ENCODE measurements at places on chromosomes 5 and 9. TPM values are rescaled to one million over a fixed set of nuclear protein-coding genes. Genes with fewer than 3 reads are reported as not detected.

GRCh38 chr9:82332018-82332773 lies 343.6 kb downstream of the SPATA31D1 start:
- no peaks in the 10 kb centered on the region for H3K4me1 ChIP-seq
- H3K27ac ChIP-seq: no peak overlapping the region
- no peaks in the 10 kb centered on the region for H3K36me3 ChIP-seq

Gene PLPPR1
- 16.4 TPM for total RNA-seq

Gene TNFSF8
- not detected for total RNA-seq

Gene GKAP1
- total RNA-seq: 6.1 TPM

DNA sequence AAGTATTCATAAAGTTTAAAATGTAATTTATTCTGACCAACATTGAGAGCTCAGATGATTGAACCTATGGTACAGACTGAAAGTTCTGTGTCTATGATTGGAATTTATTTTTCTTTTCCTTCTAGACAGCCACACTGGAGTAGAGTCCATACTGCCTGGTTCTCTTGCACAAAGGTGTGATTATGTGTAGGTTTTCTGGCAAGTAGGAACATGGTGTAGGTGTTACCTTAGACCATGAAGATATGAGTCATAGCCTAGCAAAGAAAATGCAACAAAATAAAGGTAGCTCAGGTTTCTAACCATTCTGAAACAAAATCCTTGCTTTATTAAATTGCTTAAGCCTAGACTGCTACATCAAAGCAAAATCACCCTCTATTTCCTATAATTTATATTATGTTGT lies 143.4 kb downstream of the CDH12 start:
- no peak for DNase-seq
- H3K27me3 ChIP-seq: no peaks in the 10 kb centered on the region
- H3K27ac ChIP-seq: no peak overlapping the region
- H3K4me3 ChIP-seq: no peak overlapping the region

DNA sequence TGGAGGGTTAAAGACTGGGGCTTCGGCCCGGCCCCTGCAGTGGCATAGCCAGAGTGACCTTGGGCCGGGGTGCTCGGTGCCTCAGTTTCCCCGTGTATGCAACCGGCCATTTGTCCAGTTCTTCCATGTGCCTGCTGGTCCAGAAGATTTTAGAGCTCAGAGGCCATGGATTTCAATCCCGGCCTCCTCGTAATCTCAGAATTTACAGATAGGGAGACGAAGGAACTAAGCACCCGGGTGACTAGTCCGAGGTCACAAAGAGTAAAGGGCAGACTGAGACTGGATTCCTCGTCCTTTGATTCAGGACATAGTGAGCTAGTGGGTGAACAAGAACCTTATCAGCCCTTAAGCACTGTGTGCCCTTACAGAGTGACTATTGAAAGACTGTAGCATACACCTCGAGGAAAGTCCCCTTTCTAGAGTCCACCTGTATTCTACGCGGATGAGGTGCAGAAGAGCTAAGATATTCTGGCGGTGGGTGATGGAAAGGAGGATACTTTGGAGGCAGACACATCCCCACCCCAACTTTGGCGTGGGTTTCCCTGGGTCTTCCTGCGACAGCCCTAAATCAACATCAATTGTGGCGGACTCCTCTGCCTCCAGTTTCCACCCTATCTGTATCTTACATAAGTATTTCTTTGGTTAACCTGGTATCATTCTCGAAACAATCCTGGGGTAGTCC lies 597 bp downstream of the SLC31A1 start:
- H3K27me3 ChIP-seq: peaks cover 3% of the 10 kb centered on the region
- peak overlapping the region; percentile 66 for H3K4me3 ChIP-seq
- H3K4me1 ChIP-seq: peaks cover 60% of the 10 kb centered on the region
- peak; percentile 15 for DNase-seq
- H3K36me3 ChIP-seq: no peaks in the 10 kb centered on the region
- H3K27ac ChIP-seq: peak overlapping the region; percentile 86
